AG08396 (cell line): ENCODE measurements at places on chromosomes 6 and 20.

GRCh38 chr6:111681860-111682259, 76.2 kb upstream of the TRAF3IP2 start:
- no peak for DNase-seq

DNA sequence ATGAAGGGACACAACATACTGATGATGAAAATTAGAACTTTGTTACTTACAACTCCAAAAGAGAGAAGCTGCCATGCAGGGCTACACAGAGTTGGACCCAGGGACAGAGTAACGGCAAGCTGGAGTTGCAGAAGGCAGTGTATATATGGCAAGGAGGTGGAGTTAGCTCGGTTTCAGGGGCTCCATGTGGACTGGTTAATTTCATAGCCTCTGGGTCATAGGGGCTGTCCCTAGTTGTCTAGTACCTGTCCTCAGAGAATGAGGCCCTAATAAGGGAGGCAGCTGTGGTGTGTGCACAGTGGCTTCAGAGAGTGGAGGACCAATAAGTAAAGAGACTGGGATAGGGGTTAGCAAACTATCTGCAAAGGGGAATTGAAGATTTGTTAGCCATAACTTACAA, 7.9 kb upstream of the ZSCAN12 start:
- no peak for DNase-seq

DNA sequence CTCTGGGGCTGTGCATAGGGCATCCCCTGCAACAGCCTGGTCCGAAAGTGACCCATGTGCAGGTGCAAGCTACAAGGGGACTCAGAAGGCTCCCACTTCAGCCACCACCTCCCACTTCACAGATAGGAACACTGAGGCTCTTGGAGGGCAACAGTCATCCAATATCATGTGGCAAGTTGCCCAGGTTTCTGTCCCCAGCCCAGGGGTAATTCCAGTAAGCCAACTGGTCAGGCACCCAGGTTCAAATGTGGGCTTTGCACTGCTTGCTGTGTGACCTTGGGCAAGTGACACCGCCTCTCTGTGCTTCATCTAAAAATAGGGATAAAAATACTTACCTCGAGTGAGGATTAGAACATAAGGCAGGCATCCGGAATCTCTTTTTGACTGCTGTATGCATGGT, 62.0 kb upstream of the SIRPA start:
- no peak for DNase-seq

- no peak for DNase-seq
Observed at GRCh38 chr20:53150532-53150931, 178.4 kb downstream of the TSHZ2 start.

DNA sequence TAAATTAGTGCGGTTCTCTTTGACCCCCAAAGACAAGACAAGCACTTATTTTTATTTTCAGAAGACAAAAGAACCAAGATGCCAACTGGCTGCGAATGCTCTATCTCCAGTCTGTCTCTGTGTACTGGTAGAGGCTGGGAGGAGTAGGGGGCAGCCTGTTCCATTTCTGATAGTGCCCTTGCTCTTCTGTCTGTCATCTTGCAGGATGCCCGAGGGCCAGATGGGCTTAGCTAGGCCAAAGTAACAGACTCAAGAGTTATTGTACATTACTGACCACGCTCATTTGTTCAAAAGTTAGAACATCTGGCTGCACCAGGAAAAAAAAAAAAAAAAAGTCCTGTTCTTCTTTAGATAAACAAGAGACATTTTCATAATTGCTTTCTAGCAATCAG, 198.1 kb upstream of the UST start:
- DNase-seq: no peak

DNA sequence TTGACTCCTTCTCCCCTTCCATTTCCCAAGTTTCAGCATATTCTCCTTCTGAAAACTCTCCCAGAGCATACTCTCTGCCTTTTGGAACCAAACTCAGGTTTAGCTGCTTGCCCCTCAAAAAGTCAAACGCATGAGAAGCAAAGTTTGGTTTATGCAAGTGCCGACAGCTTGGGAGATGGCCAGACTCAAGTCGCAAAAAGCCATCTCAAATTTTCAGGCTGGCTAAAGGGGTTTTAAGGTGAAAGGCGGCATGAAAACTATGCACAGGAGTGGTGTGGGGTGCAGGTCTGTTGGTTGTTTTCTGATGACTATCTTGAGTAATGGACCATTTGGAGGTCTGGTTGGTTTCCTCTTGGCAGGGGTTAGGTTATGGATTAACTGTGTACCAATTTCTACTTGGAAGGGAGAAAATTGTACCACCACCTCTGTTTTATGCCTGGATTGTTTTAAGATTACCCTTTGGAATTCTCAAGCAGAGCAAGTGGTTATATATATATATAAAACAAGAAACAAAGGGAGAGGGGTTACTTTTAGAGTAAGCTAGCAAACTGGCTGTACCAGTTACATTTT, 52.4 kb upstream of the SCGN start:
- DNase-seq: no peak

DNA sequence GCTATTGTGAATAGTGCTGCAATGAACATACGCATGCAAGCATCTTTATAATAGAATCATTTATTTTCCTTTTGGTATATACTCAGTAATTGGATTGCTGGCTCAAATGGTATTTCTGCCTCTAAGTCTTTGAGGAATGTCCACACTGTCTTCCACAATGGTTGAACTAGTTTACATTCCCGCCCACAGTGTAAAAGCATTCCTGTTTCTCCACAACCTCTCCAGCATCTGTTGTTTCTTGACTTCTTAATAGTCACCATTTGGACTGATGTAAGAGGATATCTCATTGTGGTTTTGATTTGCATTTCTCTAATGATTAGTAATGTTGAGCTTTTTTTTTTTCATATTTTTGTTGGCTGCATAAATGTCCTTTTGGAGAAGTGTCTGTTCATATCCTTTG, 208.7 kb downstream of the PHF3 start:
- no peak for DNase-seq

DNA sequence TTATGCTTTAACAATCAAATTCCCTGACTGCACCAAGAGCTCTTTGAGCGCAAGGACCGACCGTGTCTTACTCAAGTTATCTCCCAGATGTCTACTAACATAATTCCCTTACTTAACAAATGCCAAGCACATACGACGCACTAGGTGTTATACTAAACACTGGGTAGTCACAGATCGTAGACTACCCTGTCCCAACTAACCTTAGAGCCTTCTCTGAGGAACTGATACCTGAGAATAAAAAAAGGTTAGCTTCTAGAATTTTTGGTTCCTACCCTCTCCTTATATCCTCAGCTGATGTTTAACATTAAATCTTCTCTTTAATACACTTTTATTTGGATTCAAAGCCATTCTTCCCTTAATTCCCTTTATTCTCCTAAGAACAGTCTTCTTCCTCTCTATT, 38.5 kb downstream of the EPB41L2 start:
- no peak for DNase-seq

DNA sequence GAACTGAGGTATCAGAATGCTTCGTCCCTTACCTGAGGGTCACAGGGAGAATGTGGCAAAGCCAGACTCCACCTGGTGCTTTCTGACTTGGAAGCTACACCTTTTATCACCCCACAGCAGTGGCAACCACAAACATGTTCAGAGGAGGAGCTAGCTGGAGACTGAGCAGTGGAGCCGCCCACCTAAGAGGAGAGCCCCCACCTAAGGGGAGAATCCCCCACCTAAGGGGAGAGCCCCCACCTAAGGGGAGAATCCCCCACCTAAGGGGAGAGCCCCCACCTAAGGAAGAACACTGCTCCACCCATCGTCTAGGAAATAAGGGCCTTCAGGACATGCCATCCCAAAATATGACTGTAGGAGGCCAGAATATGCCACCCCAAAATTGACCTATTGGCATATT, 4.0 kb downstream of the SLC52A3 start:
- no peak for DNase-seq

DNA sequence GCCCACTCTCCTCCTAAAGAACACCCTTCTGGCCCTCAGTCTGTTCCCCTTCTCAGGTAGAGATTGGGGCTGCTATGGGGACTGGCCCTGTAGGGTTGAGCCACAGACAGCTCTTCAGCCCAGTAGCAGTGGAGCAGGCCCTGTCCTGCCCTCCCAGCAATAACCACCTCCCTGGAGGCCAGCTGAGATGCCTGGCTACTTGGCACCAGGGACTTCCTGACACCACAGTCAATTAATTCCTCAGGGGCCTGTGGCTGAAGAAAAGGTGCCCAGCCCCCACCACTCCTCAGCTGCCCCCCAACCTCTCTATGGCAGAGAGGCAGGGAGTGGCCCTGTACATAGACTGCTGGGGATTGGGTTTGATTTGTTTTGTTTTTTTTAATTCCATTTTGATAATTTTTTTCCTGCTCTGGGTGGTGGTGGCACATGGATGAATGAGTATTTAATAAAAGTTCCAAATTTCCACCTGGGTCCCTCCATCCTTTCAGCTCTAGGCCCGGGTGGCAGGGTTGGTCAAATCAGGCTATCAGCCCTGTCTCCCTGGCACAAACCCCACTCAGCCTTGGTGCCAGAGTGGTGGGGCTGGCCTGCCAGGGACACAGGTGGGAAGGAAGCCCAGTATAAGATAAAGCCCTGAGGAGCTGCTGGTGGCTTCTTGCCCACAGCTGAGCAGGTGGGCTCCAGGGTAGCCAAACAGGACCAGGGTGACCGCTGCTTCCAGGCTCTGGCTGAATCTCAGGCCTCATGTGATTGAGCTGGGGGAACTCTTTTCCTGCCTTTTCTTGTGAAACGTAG, 1.9 kb upstream of the DEF6 start:
- DNase-seq: no peak

DNA sequence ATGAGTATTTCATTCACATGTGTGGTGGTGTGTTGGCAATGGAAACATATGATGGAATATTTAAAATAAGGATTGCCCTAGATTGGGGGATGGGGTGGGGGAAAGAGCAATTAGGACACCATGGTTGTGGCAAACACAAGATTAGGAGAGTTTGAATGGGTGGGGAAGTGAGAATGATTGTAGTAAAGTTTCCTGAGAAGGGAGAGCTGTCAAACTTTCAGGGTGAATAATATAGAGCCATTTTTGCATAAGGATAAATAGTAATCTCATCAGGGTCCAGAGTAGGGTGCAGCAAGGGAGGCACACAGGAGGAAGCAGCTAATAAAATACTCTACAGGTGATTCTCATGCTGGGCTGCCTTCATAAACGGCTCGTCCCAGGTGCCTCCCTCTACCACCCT, 294.9 kb upstream of the MARCKS start:
- DNase-seq: no peak

GRCh38 chr20:58140787-58141425, 87.5 kb downstream of the ANKRD60 start:
- no peak for DNase-seq

DNA sequence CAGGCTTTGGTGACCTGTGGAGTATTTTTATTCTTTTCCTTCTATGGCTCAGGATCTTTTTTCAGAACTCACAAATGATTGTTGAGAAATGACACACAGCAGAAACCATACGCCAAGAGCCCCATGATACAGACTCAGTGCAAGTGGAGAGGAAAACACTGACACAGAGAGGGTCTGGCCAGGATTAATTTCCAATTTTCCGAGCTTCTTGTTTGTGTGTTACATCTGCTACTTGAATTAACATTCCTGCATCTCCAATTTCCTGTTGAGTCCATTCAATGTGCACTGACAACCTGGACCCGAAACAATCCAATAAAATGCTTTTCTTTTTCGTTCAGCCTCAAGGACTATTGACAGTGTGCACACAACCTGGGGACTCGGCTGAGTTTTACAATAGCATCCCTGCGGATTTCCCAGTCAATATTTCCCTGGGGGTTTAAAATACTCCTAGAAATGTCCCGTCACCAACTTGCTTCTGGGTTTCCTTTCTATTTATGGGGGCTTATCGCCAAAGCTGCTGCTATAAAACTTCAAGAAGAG, 4.9 kb upstream of the MLN start:
- DNase-seq: no peak

GRCh38 chr6:122048570-122048969, 350.9 kb upstream of the HSF2 start:
- DNase-seq: no peak

GRCh38 chr6:52305948-52306767, 21.6 kb upstream of the MCM3 start:
- DNase-seq: no peak

DNA sequence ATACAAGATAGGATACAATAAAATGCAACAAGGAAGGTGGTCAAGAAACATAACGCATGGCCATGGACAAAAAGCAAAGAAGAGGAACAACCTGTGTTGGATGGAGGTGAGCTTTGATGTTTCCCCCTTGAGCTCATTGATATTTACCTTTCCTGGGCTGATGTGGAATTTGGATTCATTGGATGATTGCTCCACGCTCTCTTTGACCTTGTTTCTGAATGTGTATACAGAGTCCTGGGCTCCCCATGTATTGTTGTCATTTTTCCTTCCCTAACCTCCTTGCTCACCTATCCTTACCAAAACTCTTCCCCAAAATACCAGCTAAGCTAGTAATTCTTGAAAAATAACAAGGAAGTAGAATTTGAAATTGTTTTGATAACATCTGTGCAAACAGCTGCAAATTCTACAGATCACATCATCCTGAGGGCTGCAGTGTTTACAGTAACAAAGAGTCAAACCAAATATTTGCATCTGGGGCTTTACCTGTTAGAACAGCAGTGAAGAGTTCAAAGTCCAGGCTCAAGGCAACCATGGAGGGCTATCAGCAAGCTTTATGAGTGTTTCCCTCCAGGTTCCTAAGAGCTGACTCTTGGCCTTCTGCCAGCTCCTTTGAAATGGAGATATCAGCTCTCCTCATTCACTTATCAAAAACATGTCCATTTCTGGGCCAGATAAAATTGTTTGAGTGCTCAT, 214.3 kb upstream of the MARCKS start:
- no peak for DNase-seq

DNA sequence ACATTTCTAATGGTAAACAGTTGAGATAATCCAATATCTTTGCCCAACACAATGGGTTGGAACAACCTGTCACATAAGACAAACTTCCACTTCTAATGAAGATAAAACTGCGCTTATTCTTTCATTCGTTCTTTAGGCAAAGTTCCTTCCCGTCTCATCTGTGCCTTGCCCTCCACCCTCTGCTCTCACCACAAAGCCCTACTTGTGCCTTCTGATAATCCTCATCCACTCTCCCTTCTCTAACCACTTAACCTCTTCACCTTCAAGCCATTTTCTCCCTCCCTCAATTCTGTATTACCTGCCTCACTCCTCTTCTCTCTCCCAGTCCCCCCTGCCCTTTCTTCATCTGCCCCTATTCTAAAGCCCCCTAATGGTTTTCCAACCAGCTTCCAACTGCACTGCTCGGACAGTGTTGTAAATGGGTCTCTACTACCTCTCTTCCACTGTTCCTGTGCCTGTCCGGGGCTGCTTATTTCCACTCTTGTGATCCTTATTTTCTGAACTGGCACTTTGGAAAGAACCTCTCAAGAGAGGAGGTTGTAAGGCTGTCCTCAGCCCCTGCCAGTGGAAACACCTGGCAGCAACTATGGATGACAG, 62.9 kb upstream of the MYB start:
- DNase-seq: no peak

DNA sequence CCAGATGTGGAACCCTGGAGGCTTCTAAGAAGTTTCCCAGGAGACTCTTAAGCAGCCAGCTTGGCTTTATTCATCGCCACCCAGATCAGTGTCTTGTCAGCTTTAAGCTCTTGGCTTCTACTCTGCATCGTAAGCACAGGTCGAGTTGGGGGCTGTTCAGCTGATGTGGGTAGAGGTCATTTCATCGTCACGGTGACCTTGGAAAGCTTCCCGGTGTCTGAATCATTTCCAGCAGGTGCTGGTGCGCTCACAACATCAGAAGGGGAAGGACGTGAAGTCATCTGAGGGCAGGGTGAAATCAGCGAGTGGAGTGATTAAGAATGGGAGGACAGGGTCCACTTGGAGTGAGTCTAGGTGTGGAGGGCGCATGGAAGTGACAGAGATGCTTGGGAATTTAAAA, 112.6 kb downstream of the SASH1 start:
- DNase-seq: no peak

GRCh38 chr6:117555882-117556498, 46.3 kb downstream of the GOPC start:
- no peak for DNase-seq

GRCh38 chr20:2326046-2326445, 30.2 kb downstream of the TGM3 start:
- DNase-seq: no peak
